Progenitor cell of endocrine pancreas (in vitro differentiated cells): ENCODE measurements at places on chromosomes 1 and 21.

GRCh38 chr1:86471291-86471690, 2.6 kb downstream of the CLCA1 start:
- DNase-seq: no peak

DNA sequence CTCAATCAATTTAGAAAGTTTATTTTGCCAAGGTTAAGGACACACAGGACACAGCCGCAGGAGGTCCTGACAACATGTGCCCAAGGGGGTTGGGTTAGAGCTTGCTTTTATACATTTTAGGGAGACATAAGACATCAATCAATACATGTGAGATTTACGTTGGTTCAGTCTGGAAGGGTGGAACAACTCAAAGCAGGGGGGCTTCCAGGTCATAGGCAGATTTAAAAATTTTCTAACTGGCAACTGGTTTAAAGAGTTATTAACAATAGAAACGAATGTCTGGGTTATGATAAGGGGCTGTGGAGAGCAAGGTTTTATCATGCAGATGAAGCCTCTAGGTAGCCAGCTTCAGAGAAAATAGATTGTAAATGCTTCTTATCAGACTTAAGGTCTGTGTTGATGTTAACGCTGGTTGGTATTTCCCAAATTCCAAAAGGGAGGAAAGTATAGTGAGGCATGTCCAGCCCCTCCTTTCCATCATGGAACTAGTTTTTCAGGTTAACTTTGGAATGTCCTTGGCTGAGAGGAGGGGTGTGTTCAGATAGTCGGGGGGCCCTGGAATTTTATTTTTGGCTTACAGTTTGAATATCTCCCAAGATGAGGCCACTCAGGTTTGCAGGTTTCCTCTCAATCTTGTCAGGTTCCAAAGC, 31.0 kb upstream of the TGFBR3 start:
- no peak for DNase-seq

DNA sequence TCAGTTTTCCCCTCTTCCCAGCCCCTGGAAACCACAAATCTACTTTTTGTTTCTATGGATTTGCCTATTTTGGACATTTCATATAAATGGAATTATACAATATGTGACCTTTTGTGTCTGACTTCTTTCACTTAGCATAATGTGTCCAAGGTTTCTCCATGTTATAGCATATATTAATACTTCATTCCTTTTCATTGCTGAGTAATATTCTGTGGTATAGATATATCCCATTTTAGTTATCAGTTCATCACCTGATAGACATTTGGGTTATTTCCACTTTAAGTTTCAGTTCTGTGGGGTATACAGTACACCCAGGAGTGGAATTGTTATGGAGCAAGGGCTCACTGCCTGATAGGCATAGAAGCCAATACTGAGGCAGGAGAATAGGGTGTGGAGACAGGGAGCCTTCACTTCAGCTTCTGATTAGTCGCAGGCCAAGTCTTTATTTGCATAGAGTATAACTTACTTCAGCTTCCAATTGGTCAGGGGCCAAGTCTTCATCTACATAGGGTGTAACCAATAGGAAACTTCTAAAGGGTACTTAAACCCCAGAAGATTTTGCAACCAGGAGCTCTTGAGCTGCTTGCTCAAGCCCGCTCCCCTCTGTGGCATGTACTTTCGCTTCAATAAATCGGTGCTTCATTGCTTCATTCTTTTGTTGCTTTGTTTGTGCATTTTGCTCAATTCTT, 8.3 kb upstream of the NVL start:
- no peak for DNase-seq

- DNase-seq: no peak
Observed at GRCh38 chr1:180152588-180152987, 2.1 kb upstream of the QSOX1 start.

GRCh38 chr21:15839601-15840000, 109.8 kb downstream of the USP25 start:
- DNase-seq: no peak

- no peak for DNase-seq
Observed at GRCh38 chr1:7940745-7941436, at the start of gene TNFRSF9. TNFRSF9 (minus strand) TSS chr1:7940839; CDS start chr1:7939994, 845 bp downstream.

GRCh38 chr1:184889166-184889565, 85.1 kb downstream of the NIBAN1 start:
- no peak for DNase-seq

DNA sequence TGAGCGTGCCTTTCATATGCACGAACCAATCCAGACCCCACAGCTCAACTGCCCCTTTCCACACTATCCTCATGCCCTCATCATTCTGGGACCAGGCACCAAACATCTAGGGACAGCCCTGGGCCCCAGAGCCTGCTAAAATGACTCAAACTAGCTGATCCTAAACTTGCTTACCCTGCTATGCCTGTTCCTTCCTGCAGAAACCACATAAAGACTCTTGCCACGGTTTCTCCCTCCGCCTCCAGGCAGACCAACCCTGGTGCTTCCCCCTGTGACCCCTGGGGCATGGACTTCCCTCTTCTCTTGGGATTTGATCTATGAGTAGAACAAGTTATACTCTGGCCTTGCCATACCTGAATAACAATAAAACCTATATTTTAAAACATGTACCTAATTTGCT, 138.0 kb upstream of the CD34 start:
- DNase-seq: no peak

GRCh38 chr1:235993652-235994051, 71.2 kb downstream of the NID1 start:
- no peak for DNase-seq

DNA sequence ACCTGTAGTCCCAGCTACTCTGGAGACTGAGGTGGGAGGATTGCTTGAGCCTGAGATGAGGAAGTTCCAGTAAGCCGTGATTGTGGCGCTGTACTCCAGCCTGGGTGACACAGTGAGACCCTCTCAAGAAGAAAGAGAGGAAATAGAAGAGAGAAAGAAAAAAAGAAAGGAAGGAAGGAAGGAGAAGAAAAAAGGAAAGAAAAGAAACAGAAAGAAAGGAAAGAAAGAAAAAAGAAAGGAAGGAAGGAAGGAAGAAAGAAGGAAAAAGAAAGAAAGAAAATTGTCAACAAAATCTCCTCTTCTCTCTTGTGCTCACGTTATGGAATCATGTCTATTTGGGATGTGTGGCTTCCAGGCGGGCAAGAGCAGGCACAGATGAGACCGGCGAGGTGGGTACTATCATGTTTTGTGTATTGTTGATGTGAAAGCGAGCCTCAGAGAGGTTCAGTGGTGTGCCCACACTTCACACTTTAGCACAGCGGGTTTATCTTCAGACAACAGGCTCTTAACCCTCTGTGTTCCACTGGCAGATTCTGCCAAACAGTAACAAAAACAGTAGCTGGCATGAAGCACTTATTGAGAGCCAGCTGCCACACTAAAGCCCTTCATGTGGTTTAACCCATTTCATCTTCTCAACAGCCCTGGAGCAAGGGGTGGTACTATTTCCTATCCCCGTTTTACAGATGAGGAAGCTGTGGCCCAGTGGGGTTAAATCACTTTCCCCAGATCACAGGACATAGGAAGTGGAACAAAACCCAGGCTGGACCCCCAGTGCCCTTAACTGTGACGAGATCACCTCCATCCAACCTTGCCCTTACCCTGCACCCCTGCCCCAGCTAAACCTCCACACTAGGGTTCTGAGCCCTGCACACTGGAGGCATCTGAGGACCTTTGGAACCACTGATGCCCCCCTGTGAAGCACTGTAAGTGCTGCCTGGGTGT, 94.7 kb upstream of the TARDBP start:
- DNase-seq: no peak
